NCI-H1417 treated with DMSO at 0.1 percent for 48 hours (cell line): ENCODE measurements at places on chromosomes 11 and 22.

DNA sequence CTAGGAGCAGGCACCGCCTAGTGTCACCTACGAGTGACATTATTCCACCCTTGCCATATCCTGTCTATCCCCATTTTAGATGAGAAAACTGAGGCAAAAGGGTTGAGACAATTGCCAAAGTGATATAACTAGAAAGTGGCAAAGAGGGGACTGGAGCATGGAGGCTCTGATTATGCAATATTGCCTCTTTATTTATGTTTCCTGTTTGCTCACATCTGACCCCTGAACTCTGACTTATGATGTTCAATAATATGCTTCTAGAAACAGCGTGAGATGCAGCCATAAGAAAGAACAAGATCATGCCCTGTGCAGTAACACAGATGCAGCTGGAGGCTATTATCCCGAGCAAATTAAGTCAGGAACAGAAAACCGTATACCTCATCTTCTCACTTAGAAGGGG, 7.7 kb downstream of the ELF5 start:
- DNase-seq = no peak

DNA sequence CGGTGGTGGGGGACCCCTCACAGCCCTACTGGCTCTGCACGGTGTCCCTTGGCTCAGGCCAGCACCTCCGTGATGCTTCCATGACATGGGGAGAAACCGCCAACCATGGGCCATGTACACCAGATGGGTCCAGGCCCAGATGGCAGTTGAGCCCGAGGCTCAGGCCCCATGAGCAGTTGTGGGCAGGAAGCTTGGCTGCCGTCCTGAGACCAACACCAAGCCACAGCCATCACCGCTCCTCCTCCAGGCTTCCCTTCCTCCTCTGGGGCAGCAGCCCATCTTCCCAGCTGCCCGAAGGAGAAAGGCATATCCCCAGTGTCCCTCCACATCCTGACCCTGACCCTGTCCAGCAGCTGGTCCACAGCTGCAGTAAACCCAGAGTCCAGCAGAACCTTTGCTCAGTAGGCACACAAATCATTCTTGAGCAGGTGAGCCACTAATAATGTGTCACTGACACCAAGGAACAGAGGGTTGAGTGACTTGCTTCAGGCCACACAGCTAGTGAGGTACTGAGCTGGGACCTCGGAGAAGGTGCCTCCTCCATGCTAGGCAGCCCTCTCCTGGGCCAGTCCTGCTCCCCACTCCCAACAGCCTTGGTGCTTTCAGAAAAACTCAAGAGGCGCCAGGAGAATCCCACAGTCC, 204.9 kb downstream of the CTTN start:
- DNase-seq = no peak

DNA sequence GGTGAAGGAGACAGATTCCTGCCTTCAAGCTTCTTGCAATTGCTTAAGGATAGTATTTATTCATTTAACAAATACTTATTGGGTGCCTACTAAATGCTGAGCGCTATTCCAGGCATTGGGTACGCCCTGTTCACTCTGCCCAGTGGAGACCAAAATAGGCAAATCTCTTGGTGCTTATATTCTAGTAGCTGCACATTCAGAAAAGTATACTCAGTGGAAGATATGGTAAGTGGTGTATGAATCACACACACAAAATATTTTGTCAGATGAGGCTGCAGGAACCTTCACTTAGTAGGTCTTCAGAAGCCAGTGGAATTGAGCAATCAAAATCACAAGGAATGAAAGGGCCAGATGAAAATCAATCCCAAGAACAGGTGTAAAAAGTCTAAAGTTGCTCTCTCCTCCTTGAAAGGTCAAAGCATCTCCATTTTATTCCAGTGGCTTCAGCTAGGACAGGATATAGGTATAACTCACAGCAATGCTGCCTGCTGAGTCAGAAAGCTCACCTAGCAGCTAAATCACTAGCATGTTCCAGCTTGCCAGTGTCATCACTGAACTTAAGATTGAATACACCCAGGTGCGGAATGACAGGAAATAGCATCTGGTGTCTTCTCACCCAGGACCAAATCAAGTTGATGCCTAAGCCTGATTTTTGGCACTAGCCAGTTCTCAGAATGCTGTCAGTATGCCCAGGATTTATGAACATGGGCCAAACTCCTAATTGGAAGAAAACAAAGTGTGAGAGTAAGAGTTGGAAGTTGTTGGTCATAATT, 83.9 kb downstream of the AMOTL1 start:
- no peak for DNase-seq

DNA sequence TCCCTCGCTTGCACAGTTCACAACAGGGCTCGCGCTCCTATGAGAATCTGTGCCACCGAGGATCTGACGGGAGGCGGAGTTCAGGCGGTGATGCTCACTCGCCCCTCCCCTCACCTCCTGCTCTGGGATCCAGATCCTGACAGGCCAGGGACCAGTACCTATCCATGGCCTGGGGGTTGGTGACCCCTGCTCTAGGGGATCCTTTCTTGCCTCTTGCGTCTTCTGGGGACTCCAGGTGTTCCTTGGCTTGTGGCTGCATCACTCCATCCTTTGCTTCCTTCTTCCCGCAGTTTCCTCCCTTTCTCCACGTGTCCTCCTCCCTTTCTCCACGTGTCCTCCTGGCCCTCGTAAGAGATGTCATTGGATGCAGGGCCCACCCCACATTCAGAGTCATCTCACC, 30.6 kb upstream of the KRTAP5-7 start:
- DNase-seq = no peak

DNA sequence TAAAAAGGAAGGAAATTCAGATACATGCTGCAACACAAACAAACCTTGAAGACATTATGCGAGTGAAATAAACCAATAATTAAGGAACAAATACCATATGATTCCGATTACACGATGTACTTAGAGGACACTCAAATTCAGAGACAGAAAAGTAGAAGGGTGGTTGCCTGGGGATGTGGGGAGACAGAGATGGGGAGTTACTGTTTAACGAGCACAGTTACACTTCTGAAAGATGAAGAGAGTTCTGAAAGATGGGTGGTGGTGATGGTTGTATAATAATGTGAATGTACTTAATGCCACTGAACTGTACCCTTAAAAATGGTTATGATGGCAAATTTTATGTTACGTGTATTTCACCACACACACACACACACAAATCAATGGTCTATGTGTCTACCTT, 14.7 kb downstream of the ZBTB44 start:
- no peak for DNase-seq

GRCh38 chr11:115134926-115135325, 369.3 kb downstream of the CADM1 start:
- DNase-seq = no peak

- no peak for DNase-seq
These were observed 35.7 kb upstream of the KLHL35 start for GRCh38 chr11:75468534-75469340.

DNA sequence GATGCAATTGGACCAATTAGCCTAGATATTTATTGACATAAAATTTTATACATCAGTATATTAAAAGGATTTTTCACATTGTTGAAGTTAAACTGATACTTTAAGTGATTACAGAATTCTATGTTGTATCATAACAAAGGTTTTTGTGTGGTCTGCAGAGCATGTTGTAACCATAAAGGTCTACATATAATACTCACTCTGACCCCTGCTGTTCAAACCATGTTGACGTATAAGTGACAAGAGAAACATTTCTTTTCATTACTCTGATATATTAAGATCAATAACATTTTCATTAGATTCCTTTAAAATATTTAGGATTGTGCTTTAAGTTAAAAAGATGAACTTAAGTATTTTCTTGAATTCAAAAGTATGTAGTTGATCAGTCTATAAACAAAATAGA, 63.9 kb downstream of the GAS2 start:
- peak; percentile 32 for DNase-seq
